Activated T-cell treated with anti-CD3 and anti-CD28 coated beads, Interleukin-2, amount 50 U/mL, for 72 hours (primary cell): ENCODE measurements at places on chromosomes 1 and 21. TPM values are rescaled to one million over a fixed set of nuclear protein-coding genes. Genes with fewer than 3 reads are reported as not detected.

DNA sequence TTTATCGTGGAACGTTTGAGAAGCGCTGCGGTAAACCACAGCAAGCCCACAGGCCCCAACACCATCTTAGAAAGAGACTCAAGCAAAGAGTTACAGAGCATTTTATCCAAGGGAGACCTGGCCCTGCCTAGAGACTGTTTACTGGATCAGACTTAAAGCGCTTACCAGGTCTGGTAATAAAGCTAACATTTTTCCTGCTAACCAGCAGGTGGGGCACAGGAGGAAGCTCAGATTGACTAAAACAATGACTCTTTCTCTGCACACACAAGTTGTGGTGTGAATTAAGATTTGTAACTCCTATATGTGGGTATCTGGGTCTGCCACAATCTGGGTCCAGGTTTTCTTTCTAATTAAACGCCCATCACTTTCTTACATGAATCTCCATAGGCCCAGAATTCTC is 136.5 kb upstream of the ETS2 start:
- peak; percentile 13 for DNase-seq

DNA sequence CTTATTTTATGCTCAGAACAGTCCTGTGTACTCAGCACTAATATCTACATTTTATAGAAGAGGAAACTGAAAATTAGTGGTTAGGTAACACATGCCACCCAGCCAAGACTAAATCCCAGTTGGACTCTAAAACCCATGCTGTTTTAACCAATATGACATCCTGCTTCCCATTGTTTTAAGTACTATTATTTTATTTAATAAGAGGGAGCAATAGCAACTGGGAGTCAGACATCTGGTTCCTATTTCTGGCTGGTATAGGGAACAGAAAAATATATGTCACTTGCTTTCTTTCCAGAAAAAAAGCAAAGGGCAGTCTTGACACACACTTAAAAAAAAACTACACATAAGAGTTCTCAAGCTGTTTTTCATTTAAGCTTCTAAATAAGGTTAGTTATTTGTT is 11.9 kb downstream of the KLHL12 start:
- DNase-seq, result no peak

GRCh38 chr1:110648417-110648816 is 26.3 kb downstream of the KCNA3 start:
- no peak for DNase-seq

GRCh38 chr1:214342525-214342924 is 61.6 kb downstream of the SMYD2 start:
- no peak for DNase-seq

RHOU gene
- total RNA-seq, result 0.70 TPM

DNA sequence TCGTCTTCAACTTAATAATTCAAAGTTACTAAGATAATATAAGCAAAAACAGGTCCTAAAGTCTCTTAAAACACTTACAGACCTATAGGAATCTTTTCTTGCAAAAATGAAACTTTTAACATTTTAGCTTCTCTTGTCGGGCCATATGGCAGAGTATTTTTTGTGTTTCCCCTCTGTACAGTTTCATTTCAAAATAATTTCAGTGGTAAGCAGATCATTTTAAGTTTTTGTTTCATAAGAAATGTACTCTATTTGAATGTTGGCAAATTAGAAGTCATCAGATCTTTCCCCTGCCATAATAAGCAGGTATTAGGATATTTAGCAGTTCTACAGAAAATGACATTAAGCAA is 37.9 kb downstream of the RGL1 start:
- no peak for DNase-seq

GRCh38 chr1:8343464-8344001 is 25.6 kb downstream of the SLC45A1 start:
- no peak for DNase-seq

DNA sequence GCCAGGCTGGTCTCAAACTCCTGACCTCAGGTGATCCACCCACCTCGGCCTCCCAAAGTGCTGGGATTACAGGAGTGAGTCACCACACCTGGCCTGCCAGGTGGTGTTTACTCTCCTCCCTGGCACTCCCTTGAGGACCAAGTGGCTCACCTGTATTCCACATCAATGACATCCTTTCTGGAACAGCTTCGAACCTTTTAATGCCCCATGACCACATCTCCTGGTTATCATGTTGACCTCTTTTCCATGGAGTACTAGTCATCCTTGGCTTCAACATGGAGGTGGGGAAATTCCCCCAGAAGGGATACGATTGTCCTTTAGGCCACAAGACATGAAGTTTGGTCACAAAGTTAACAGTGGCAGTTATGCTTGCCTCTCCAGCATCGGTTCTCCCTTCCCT is 66.9 kb downstream of the CDC7 start:
- DNase-seq, result no peak

TDRD10 gene
- not detected for total RNA-seq

DNA sequence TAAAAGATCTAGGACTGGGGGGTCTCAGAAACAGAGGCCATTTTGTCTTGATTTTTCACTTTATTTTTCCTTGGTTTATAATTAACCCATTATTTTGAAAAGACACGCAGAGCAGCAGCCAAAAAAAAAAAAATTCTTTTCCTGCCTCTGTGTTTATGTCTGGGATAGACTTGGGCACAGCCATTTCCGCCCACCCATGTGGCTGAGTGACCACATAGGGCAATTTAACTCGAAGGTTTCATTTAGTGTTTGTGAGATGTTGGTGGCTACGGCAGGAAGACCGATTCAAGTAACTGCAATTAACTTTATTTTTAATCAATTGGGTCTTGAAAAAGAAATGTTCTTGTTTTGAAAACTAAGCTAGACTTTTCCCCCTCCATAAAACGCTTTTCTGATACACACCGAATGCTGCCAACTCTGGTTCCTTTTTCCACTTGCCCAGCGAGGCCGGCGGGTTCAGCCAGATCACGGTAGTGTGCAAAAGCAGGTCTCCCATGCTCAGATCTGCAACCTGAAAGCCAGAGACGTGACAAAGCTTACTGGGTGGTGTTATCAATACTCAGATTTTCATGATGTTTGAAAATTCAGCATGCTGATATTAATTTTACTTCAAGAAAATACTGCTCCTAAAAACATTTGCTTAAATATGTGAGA is 97.4 kb upstream of the KRTAP19-8 start:
- no peak for DNase-seq

MIXL1 gene
- total RNA-seq, result not detected

GRCh38 chr1:212218911-212219310 is 66.3 kb upstream of the PPP2R5A start:
- DNase-seq, result peak; percentile 31

- no peak for DNase-seq
These were observed 130.4 kb downstream of the AJAP1 start for GRCh38 chr1:4784761-4785160.
